Activated CD4-positive, alpha-beta T cell treated with anti-CD3 and anti-CD28 coated beads, Interleukin-2, amount 50 U/mL, for 4 hours (primary cell): ENCODE measurements at places on chromosomes 3 and 15.

DNA sequence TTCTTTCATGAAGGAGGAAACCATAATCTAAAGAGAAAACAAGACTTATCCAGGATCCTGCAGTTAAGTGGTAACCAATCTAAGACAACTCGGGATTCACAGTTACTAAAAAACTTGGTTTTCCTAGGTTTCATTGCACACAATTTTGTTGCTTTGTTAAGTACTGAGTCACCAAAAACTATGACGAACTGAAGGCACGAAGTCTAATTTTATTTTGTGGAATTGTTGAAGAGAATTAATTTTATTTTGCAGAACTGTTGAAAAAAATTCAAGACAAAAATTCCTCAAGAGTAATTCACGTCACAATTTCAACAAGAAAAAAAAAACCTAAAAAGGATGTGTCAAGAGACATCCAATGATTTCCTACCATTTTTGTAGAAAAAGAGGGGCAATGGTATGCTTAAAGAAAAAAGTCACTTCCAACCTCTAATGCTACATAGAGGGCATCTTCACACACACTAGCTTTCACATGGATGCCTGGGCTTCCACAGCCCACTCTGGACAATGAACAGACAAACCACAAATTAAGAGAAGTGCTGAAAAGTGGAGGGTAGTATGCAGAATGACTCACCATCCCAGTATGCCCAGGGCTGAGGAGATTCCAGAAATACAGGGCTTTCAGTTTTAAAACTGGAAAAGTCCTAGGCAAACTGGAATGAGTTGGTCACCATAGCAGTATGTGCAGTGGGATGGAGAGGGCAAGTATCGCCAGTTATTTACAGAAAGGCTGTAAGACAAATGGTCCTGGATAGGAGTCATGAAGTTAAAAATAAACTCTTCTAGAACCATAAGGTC is 29.2 kb downstream of the PLOD2 start:
- no peak for DNase-seq

DNA sequence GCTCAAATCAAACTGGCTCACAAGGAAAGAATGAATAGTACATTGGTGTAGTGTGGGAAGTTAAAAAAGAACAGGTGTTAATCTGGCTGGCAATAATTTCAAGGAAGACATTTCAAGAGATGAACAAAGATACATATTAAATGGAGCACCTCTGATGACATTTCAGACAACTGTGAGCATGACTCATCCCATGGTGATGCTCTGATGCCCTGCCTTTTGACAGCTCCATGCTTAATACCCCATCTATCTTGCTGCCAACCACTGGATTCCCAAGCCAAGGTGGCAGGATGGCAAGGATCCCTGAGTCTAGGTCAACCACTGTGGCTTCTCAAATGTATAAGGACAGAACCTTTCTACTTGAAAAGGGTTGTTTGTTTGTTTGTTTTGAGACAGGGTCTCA is 29.3 kb downstream of the LRRC2 start:
- no peak for DNase-seq

DNA sequence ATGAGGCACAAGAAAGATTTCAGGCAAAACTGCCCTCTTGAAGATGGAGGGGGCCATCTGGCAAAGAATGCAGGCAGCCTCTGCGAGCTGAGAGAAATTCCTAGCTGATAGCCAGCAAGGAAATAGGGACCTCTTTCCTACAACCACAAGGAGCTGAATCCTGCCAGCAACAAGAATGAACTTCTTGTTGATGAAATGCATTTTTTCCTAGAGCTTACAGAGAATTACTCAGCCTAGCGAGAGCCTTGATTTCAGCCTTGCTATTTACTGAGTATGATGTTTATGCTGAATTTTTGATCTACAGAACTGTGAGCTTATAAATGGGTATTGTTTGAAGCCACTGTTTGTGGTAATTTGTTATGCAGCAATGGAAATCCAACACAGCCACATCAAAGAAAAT is 148.5 kb upstream of the NAALADL2 start:
- DNase-seq = no peak

- no peak for DNase-seq
Measured at GRCh38 chr3:149442851-149443544, 31.5 kb upstream of the TM4SF4 start.

DNA sequence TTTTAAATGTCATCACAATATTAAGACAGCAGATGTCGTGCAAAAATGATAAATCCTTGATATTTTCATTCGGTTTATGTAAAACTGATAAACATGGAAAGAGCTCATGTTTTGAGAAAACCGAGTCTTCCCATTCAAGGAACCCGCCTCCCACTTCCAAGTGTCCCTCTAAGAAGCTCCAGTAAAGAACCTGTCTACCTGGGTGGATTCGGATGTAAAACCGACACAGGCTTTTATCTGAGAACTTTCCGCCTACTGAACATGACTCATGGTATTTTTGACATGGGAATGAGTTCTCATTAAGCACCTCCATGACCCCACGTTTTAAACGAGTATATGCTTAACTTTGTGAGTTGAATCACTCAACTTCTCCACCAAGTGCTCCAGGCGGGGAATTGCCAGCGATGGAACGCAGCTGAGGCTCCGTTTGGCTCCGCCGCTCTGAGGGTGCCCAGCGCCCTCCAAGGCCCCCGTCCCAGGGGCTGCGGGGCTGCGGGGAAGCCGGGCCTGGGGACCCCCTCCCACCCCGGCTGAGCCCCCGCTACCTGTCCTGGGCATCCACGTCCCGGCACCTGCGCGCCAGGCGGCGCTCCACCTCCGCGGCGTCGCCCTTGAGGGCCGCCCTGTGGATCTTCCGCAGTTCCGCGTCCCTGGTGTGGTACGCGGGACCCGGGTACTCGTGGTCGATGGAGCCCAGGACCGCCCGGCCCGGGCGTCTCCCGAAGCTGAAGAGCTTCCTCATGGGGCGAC is 119.9 kb downstream of the LMLN start:
- peak; percentile 38 for DNase-seq

DNA sequence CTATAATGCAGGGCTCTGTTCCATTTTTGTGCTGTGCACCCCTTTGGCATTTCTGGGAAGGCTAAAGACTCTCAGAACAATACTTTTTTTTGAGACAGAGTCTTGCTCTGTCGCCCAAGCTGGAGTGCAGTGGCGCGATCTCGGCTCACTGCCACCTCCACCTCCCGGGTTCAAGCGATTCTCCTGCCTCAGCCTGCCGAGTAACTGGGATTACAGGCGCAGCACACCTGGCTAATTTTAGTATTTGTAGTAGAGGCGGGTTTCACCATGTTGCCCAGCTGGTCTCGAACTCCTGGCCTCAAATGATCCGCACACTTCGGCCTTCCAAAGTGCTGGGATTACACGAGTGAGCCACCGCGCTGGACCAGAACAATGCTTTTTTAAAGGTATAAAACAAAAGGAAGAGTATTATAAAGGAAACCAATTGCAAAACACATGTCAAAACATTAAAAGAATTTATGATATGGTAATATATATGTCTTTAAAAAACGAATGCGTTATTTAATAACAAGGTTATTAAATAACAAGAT is 999 bp downstream of the SQOR start:
- no peak for DNase-seq

DNA sequence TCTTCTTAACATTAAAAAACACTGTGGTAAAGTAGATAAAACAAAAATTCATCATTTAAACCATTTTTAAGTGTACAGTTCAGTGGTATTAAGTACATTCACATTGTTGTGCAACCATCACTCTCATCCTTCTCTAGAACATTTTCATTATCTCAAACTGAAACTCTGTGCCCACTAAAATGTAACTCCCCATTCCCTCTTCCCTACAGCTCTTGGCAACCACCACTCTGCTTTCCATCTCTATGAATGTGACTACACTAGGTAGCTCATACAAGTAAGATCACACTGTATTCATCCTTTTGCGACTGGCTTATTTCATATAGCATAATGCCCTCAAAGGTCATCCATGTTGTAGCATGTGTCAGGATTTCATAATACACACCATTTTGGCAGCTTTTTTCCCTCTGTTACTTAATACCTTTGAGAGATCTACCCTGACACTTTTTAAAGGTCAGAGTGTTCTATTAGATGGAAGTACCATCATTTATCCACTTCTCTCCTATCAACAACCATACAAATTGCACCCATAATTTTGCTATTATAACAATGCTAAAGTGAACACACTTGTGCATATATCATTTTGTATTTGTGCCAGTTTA is 42.9 kb upstream of the FRMD4B start:
- DNase-seq = no peak

GRCh38 chr15:41161336-41161735 is 45.3 kb upstream of the INO80 start:
- DNase-seq = no peak

GRCh38 chr3:12287727-12288181 is 1.1 kb upstream of the PPARG start:
- DNase-seq = no peak

DNA sequence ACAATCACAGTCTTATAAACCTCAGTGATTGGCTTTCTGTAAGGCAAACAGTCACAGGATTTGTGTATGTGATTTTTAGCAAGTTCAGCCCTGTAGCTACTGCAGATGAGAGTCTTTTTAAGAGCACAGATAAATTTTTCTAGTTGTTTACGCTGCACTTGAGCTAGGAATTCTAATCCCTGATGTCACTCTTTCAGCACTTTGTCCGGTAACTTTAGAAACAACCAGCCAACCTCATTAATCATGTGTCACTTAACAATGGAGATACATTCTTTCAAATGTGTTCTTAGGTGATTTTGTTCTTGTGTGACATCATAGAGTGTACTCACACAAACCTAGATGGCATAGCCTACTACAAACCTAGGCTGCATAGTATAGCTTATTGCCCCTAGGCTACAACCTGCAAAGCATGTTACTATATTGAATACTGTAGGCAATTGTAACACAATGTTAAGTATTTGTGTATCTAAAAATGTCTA is 36.8 kb upstream of the GOLGA6L2 start:
- no peak for DNase-seq

GRCh38 chr3:133829310-133829707 is 23.7 kb downstream of the SRPRB start:
- no peak for DNase-seq

DNA sequence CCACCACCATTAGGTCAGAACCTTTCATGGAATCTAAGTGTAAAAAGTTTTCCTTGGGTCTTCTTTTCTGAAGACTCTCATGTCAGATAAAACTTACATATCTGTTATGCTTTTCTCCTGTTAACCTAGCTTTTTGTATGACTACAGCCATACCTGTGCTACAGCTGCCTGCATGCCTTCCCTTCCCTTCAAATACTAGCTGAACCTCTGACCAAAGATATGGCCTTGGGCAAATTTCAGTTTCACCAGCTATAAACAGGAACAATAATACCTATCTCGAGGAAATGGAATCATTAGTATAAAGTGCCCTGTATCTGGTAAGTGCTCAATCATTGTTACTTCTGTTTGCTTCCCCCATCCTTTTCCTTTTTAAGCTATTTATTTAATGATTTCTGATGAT is 25.0 kb downstream of the GLB1 start:
- DNase-seq = no peak

DNA sequence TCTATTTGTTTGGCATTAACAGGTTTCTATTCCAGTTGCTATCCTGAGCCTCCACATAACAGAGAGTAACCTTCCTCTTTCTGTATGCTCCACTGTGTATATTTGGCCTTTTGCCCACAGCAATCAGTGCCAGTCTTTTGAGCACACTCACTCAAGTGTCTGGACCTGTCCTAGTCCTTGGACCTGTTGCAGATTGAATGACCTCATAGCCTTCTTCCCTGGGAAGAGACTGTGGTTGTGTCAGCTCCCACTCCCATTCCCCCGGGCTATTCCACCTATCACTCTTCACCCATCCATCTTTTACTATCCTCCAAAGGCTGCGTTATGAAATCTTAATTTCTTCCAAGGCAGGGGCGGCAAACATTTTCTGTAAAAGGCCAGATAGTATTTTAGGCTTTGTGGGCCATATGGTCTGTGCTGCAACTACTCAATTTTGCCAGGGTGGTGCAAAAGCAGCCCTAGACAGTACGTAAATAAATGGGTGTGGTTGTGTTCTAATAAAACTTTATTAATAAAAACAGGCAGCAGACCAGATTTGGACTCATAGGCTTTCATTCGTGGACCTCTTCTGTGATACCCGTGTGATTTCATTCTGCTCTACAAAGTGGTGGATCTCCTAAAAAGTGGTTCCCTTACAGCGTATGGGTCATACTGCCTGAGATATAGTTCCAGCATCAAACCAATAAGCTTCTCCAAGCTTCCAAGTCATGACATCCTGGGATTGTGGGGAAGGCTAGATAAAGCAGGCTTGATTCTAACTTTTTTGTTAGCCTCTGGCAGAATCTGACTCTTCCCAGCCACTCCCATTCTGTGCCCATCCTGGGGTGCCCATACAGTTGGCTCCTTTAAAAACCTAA is 57.4 kb downstream of the CDAN1 start:
- no peak for DNase-seq

DNA sequence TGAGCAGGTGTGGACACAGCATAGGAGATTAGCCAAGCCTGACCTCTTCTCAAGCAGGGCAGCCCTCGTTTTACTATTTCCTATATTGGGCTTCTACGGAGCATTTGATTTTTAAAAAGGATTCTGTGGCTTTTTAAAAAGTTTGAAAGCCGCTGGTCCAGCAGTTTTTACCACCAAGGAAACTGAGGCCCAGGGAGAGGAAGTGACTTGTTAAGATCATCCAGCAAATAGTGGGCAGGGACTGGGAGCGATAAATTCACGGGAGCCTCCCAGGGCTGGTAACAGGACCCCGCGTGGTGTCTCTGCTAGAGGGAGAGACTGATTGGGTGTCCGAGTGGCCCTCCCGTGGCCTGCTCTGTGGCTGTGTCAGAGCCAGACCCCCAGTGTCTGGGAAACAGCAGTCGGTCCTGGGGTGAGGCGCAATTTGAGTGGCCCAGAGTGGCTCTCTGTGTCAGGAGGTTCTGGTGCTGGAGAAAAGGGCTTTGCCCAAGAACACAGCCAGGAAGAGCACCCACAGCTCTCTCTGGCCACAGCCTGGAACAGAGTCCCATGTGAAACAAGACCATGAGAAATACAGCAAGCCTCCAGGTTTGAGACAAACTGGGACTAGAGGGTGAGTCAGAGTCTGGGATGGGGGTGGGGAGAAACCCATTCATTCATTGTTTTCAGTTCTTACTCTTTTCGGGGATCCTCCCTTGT is 4.2 kb downstream of the FURIN start:
- peak; percentile 48 for DNase-seq

DNA sequence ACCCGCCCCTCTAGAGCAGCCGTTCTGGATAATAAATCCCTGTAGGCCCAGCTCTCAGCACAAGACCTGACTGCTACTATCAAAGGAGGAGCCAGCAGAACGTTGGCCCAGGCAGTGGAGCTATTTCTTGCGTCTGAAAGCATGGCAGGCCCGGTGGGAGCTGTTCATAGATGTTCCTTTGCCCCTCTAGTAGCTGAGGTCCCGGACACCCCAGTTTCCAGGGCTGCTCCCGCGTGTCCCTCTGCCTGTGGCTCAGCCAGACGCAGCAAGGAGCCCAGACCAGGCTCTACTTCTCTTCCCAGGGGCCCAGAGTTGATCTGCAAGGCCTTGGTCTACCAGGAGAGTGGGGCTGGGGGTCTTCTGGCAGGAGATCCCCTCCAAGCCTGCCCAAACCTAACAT is 76.1 kb downstream of the FAM174B start:
- no peak for DNase-seq

- DNase-seq = no peak
Measured at GRCh38 chr3:34396956-34397355, 598.5 kb downstream of the PDCD6IP start.

- DNase-seq = peak; percentile 44
Measured at GRCh38 chr3:132535575-132536441, 61.3 kb upstream of the ACKR4 start.
